ENCODE measurements at places on chromosomes 4 and X.

- no peak for DNase-seq
These were observed 696.1 kb downstream of the TGIF2LX start for GRCh38 chrX:90617710-90618325.

GRCh38 chrX:150543230-150544155 is 24.9 kb upstream of the MTM1 start:
- no peak for DNase-seq

GRCh38 chr4:771464-771863 is 54.5 kb downstream of the CPLX1 start:
- no peak for DNase-seq

GRCh38 chr4:17323554-17324385 is 188.1 kb downstream of the QDPR start:
- no peak for DNase-seq

GRCh38 chrX:11913001-11913400 is 155.0 kb downstream of the MSL3 start:
- DNase-seq, result no peak

GRCh38 chr4:179225594-179225993 is 1783.4 kb upstream of the AGA start:
- DNase-seq, result no peak

- DNase-seq, result no peak
These were observed 54.8 kb upstream of the SORCS2 start for GRCh38 chr4:7137326-7138200.

DNA sequence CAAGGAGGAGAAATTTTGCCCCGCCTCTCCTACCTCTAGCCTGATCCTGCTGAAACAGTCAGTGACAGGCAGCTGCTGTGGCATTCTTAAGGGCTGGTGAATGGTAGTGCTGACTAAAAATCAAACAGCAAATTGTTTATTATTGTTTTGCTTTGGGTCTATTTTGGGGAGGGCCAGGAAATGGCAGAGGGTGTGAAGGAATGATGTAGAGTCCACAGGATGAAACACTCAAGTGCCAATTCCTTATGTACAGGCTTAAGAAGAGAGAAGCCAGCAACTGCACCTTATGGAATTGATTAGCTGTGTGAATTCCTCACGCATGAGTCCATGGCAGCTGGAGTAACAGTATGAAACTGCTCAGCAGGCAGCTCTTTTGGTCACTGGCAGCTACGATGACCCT is 39.7 kb downstream of the VEGFC start:
- no peak for DNase-seq

- peak; percentile 82 for DNase-seq
These were observed 46.1 kb upstream of the GPR78 start for GRCh38 chr4:8534129-8534528.

DNA sequence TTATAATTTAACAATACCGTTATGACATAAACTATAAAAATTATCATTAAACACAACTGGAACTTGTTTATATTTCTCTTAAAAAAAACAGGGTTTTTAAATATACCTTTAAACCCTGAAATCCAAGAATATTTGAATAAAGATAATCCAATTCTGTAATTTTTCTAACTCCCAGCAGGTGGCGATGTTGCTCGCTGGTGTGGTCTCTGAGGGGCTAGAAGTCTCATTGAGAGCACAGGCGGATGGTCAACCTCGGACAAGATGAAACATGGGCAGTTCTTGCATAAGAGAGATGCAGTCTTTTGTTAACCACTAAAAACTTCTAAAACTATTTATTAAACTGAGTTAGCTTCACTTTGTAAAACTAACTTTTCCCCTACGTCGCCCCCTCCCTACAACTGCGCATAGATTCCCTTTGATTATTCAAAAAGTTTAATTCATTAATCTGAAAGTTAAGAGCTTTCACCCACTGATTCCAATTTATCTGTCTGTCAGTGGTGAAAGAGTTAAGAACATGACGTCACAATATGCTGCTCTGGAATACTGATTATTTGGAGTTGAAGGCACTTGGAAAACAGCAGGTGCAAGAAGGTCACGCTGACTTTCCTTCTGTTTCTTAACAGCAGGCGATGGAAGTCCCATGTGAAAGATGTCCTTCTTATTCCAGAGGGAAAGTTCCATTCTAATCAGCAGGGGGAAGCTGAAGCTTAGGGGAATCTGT is 29.5 kb downstream of the DMP1 start:
- no peak for DNase-seq

DNA sequence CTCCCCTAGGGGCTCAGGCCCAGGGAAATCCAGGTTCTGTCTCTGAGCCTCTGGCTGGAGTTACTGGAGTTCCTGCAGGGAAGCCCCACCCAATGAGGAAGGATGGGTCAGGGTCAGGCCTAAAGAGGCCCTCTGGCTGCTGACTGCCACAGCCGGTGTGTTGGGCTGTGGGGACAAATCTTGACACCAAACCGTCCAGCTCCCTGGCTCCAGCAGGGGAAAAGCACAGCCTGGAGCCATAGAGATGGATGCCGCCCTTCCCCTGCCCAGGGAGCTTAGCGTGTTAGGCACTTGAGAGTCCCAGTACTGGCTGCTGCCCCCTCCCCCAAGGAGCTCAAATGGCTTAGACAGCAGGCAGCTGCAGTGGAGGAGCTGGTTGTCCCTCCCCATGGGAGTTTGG is 321.3 kb upstream of the LCORL start:
- DNase-seq, result no peak

DNA sequence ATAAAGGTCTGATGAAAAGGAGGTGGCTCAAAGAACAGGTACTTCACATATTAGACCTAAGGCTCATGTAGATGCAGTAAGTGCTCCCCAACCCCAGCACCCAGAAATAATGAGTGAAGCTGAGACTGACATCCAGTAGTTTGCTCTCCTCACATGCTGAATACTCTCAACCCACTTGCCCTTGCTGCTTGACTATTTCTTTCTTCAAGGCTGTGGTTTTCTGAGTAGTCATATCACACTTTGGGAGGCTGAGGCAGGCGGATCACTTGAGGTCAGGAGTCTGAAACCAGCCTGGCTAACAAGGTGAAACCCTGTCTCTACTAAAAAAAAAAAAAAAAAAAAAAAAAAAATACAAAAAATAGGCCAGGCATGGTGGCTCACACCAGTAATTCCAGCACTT is 51.5 kb upstream of the PRPS1 start:
- no peak for DNase-seq

DNA sequence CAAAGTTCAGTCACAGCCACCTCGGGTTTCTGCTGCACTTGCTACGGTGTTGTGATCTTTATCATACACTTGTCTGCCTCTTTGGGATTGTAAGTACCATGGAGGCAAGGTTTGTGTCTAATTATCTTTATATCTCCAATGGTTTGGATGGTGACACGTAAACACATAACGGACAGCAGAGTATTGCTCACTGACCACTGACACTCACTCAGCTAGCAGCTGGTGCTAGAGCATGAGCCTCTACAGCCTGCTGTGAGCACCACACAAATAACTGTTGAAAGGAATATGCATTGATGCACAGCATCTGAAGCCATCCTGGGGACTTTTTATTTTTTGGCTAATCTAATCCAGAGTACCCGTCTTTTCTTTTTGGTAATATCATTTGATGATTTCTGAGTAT is 156.0 kb downstream of the DCLK2 start:
- no peak for DNase-seq

DNA sequence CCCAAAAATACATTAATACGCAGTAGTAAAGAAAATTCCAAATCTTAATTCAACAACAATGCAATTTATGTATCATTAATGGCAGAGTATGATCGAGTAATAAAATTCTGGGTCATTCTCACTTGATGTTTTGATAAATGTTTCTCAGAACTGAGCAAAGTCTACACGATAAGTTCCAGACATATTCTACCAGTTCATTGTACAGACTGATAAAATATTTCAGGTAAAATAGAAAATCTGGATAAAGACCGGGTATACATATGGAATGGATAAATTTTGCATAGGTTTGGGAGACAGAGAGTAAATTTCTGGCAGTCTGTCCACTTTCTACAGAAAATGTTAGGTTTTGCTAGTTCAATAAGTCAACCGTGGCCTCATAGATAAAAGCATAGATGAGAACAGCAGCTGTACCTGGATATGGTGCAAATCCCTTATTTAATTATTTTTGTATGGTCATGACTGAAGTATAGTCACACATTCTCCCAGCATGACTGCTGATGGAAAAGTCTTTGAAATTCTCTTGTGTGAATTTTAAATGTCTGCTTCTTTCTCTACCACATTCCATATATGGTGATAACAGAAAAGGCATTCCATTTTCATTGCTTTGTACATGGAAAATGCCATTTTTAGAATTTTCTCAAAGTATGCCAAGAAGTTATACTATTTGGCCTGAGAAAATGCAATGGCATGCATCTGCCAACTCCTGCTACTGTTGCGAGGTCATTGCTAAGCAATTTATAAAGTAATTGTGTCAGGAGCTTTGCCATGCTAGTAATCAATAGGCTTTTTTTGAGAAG is 301.9 kb upstream of the ARSJ start:
- DNase-seq, result no peak

DNA sequence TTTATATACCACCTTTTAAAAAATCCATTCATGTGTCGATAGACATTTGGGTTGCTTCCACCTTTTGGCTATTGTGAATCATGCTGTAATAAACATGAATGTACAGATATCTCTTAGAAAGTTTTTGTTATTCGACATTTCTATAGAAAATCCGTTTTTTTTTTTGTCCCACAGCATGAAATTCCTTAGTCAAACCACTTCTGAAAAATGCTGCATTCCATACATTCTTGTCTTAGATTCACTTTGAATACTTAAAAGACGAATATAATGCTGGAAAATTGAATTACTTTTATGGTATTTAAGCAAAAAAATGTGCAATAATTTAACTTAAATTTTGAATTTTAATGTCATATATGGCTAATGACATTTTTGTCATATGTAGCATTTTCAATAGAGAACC is 1345.5 kb downstream of the TECRL start:
- DNase-seq, result no peak

- DNase-seq, result no peak
These were observed 413.5 kb upstream of the INTU start for GRCh38 chr4:127219232-127219631.

DNA sequence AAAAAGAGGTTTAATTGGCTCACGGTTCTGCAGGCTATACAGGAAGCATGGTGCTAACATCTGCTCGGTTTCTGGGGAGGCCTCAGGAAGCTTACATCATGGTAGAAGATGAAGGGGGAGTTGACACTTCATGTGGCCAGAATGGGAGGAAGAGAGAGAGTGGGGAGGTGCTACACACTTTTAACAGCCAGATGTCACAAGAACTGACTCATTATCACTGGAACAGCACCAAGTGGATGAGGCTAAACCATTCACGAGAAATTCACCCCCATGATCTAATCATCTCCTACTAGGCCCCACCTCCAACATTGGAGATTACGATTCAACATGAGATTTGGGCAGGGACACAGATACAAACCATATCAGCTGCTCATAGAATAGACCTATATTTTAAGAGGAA is 255.8 kb downstream of the OPHN1 start:
- no peak for DNase-seq

- DNase-seq, result no peak
These were observed 527.3 kb downstream of the TLL1 start for GRCh38 chr4:166400270-166400894.

DNA sequence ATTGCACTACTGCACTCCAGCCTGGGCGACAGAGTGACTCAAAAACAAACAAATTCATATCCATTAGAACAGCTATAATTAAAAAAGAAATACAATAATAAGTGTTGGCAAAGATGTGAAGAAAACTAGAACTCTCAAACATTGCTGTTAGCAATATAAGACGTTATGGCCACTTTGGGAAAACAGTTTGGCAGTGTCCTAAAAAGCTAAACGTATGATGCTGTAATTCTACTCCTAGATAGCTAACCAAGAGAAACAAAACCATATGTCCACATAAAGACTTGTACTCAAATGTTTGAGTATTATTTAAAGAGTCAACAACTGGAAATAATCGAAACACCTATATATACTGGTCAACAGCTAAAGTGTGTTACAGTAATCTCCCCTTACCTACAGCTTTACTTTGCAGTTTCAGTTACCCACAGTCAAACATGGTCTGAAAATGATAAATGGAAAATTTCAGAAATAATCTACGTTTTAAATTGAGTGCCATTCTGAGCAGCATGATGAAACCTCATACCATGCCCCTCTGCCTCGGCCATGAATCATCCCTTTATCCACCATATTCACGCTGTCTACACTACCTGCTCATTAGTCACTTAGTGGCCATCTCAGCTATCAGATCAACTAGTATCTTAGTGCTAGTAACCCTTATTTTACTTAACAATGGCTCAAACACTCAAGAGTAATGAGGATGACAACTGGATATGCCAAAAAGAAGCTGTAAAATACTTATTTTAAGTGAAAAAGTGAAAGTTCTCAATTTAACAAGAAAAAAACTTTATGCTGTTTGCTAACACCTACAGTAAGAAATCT is 4.9 kb downstream of the ELF2 start:
- DNase-seq, result no peak

- DNase-seq, result no peak
These were observed 267.8 kb downstream of the STIM2 start for GRCh38 chr4:27128443-27128842.

DNA sequence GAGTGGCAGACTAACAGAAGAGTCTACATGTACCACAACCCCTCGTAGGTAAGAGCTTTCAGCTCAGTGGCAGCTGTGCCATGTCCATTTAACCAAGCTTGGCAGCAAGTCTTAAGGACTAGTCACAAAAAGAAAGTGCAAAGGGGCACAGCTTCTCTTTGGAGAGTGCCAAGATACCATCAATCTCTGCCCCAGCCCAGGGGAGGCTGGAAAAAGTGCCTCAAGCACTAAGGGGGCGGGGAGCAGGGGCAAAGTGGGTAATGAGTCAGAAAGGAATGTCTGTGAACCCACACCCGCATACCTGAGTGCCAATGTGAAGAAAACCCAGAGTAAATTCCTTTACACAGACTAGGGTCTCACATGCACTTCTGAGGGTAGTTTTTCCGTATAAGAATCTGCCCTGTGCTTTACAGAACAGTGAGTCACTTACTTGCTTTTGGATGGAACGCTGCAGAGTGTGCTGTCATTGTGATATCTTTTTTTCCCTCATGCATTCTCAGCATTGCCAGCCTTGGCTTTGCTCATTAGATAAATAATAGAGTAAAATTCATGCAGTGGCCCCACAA is 219.8 kb downstream of the ZNF674 start:
- DNase-seq, result no peak

DNA sequence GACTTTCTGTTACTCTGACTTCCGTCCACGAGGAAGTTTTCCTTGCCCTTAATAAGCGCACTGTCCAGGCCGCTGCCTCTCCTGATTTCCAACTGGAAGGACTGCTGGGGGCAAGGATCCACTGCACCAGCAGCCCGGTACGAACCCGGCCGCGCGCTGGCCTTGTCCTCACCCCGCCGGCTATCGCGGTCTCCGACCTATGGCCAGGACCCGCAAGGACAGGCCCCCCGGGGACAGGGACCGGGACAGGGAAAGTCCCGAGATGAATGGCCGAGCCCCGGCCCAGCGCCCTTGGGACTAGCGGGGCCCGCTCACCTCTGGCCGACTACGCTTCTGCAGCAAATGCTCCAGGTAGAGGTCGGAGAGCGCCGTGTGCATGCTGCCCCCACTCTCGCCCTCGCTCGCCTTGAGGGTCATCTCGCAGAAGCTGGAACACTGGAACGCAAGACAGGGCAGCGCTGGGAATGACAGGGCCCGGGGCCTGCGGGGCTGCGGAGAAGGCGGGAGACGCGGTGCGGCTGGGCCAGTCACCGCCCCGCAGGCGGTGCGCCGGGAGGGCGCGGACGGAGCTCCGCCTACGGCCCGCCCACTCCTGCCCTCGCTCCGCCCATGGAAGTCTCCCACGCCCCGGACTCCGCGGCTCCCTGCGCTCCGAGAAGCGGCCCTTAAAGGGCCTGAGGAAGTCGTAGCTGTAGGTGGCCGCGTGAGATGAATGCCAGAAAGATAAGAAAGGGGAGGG is at the start of gene MPP1:
TSS of gene MPP1 (minus strand) at position 529 of the 739 bp plus-strand sequence. CDS start at position 417, 112 bp downstream.
- DNase-seq, result peak; percentile 49
